Kidney (tissue), 22 donors: ENCODE measurements at places on chromosomes 7 and 10. TPM values are rescaled to one million over a fixed set of nuclear protein-coding genes. Genes with fewer than 3 reads are reported as not detected.
A peak's percentile ranks its signal among the peaks of the same experiment; 100 is the strongest.

CBLL1 gene
- total RNA-seq: 22.4 TPM

DNA sequence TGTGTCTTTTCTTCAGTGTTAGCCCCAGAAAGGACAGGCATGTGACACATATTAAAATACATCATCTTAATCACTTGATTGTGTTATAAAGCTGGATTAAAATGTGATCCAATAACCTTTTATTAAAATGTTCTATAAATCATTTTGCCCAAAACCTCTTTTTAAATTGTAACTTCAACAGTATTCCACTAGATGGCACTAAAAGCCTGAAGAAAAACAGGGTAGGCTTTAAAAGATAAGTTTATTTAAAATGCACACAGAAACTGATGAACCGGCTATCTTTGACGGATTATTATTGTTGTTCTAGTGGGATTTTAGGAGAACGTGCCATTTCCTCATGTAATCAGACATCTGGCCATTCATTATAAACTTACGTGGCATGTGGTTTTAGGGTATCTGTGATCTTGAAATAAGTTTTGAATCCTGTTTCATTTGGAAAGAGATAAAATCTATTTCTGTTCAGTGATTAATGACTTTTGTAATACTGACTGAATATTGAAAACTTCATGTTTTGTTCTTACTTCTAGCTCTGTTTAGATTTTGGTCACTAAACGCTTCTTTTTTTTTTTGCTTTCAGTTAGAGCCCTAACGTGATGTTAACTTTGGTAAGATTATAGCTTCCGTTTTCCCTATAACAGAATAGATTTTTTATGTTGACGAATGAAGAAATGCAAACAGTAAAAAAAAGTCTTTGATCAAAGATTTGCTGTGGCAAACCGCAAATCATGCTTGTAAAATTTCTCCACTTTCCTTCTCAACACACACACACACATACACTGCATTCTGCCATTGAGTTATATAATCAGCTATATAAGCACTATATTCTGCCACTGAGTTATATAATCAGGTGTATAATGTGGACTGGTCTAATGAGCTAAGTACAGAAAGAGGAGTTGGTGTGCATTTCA is 13.6 kb downstream of the VPS50 start:
- H3K27me3 ChIP-seq: no peaks in the 10 kb centered on the region
- H3K4me3 ChIP-seq: no peak overlapping the region
- H3K27ac ChIP-seq: no peak overlapping the region
- DNase-seq: peak; percentile 36
- no peaks in the 10 kb centered on the region for H3K4me1 ChIP-seq
- no peaks in the 10 kb centered on the region for H3K36me3 ChIP-seq

DNA sequence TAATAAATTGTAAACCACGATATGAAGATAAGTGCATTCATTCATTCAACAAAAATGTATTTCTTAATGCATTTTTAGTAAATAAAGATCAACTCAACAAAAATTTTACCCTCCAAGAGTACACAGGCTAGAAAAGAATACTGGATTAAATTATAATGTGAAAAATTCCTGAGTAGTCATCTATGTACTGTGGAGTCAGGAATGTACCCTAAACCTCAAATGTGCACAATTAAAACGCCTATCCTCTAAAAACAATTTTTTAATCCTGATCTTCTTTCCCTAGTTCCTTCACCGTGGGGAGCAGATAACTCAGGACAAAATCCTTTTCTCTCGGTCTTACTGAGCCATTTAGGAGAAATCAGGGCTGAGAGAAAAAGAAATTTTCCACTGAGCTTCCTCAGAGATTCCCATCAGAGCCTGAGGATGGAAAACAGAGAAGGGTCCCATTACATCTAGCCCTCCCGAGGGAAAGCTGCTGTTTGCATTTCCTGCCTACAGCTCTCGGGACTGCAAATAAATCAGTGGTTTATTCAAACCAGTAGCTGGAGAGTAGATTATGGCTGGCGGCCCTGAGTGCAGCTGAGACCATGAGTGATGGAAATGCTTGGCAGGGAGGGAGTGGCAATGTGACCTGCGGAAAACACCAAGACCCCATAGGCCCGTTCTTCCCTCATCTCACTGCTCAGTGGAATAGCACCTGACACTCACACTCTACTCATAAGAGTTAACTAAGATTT is 7.4 kb downstream of the TAS2R40 start:
- no peaks in the 10 kb centered on the region for H3K36me3 ChIP-seq
- H3K27me3 ChIP-seq: no peaks in the 10 kb centered on the region
- H3K4me3 ChIP-seq: no peak overlapping the region
- no peaks in the 10 kb centered on the region for H3K4me1 ChIP-seq
- DNase-seq: peak; percentile 55

PAX4 gene
- total RNA-seq: not detected

BAIAP2L1 gene
- 18.8 TPM for total RNA-seq

TAS2R41 gene
- not detected for total RNA-seq

DNA sequence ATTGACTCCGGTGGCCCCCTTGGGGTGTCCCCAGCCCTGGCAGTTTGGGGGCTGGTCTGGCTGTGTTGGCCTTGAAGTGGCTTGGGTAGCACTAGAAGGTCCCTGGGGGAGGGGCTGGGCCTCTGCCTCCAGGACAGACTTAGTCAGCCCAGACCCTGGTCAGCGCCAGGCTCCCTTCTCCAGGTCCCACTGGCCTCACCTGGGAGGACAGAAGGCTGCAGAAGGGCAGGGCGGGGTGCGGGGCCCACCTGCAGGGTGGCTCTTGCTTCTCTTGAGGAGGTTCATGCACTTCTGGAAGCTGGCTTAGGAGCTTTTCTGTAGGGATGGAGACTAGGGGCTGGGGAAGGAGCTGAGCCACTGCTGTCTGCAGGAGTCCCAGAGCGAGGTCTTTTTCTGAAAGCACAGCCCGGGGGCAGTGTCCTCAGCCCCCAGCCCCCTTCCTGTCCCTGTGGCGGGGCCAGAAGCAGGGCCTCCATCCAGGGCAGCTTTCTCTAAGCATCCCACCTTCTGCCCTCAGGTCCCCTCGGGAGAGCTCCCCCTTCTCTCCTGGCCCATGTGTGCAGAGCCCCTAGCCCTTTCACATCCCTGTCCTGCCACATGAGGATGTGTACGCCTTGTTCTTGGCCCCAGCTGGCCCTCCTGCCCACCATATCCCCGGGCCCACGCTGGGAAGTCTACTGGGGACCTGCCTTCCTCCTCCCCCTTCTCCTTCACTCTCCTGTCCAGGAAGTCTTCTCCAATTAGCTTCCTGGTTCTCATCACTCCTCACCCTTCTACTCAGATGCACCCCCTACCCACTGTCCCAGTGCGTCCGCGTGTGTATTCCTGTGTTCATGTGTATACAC is 11.0 kb downstream of the TBATA start:
- H3K36me3 ChIP-seq: no peaks in the 10 kb centered on the region
- H3K4me3 ChIP-seq: no peak overlapping the region
- H3K4me1 ChIP-seq: peaks cover 15% of the 10 kb centered on the region
- DNase-seq: peak; percentile 65
- no peaks in the 10 kb centered on the region for H3K27me3 ChIP-seq

DNA sequence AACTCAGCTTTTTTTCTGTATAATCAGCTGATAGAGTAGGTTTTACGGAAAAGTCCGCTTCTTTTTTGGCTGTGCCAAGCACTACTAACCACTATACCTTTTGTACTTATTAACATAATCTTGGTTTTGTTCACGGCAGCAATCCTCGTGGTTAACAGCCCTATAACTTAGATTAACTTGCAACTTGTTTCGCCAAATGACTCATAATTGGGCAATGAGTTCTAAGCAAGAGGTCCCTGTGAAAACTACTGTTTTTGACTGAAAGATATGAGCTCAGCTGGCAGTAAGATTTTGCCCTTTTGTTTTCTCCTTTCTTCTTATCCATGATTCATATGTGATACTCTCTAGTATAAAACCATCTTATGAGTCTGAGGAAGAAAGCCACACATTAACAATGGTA is 345.0 kb upstream of the PCDH15 start:
- no peaks in the 10 kb centered on the region for H3K27me3 ChIP-seq
- H3K36me3 ChIP-seq: no peaks in the 10 kb centered on the region
- DNase-seq: no peak
- no peaks in the 10 kb centered on the region for H3K4me1 ChIP-seq
- no peak overlapping the region for H3K27ac ChIP-seq

UPK3B gene
- total RNA-seq: 1.9 TPM

- no peak for DNase-seq
- H3K27me3 ChIP-seq: no peaks in the 10 kb centered on the region
- H3K4me3 ChIP-seq: no peak overlapping the region
These were observed 54.2 kb downstream of the FOXP2 start for GRCh38 chr7:114468844-114469243.

PRSS37 gene
- not detected for total RNA-seq

- no peak overlapping the region for H3K4me3 ChIP-seq
- no peak overlapping the region for H3K27ac ChIP-seq
- H3K4me1 ChIP-seq: no peaks in the 10 kb centered on the region
These were observed 378.4 kb upstream of the SEMA3D start for GRCh38 chr7:85565276-85565675.

DNA sequence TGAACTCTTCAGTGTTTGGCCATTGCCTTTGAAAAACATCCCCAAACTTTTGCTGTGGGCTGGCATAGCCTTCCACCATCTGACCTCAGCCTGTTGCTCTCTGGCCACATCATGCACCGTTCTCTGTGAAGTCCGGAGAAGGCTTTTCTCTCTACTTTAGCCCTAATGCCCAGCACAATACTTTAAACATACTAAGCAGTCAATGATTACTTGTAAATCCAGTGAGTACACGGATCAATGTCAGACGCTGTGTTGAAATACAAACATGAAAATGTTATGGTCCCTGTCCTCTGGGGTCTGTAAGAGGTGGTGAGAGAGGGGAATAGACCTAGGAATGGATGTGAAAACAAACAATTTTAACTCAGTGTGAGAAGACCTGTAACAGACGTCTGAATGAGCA is 297.9 kb downstream of the PLXDC2 start:
- no peaks in the 10 kb centered on the region for H3K4me1 ChIP-seq
- H3K36me3 ChIP-seq: no peaks in the 10 kb centered on the region
- DNase-seq: no peak
- no peaks in the 10 kb centered on the region for H3K27me3 ChIP-seq
- H3K4me3 ChIP-seq: no peak overlapping the region

COX19 gene
- total RNA-seq: 14.7 TPM

GRCh38 chr10:77163670-77164348 is 473.8 kb downstream of the KCNMA1 start:
- H3K36me3 ChIP-seq: no peaks in the 10 kb centered on the region
- H3K4me3 ChIP-seq: no peak overlapping the region
- H3K4me1 ChIP-seq: peaks cover 2% of the 10 kb centered on the region
- DNase-seq: no peak
- no peaks in the 10 kb centered on the region for H3K27me3 ChIP-seq
- no peak overlapping the region for H3K27ac ChIP-seq

BAMBI gene
- 19.5 TPM for total RNA-seq

DNA sequence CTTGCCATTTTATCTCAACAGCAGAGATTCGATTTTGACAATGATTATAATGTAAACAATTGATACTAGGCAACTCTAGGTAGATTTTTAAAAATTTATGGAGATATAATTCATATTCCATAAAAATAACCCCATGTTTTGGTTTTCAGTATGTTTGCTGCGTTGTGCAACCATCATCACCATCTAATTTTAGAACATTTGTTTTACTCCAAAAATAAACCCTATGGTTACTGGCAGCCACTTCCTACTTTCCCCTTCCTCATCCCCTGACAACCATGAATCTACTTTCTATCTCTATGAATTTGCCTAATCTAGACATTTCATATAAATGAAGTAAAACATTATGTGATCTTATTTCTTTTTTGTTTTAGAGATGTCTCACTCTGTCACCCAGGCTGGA is 401.9 kb downstream of the THSD7A start:
- H3K4me1 ChIP-seq: no peaks in the 10 kb centered on the region
- H3K4me3 ChIP-seq: no peak overlapping the region
- no peaks in the 10 kb centered on the region for H3K27me3 ChIP-seq
- peaks cover 2% of the 10 kb centered on the region for H3K36me3 ChIP-seq
- DNase-seq: no peak
- no peak overlapping the region for H3K27ac ChIP-seq

- no peaks in the 10 kb centered on the region for H3K27me3 ChIP-seq
- DNase-seq: no peak
- peaks cover 24% of the 10 kb centered on the region for H3K4me1 ChIP-seq
These were observed 3.8 kb downstream of the ZYX start for GRCh38 chr7:143384661-143385631.

GRCh38 chr7:105934572-105935185 is 28.4 kb upstream of the CDHR3 start:
- no peaks in the 10 kb centered on the region for H3K36me3 ChIP-seq
- H3K27ac ChIP-seq: no peak overlapping the region
- H3K4me1 ChIP-seq: peaks cover 2% of the 10 kb centered on the region
- no peak overlapping the region for H3K4me3 ChIP-seq
- no peak for DNase-seq
- H3K27me3 ChIP-seq: no peaks in the 10 kb centered on the region

SORCS1 gene
- 0.76 TPM for total RNA-seq

JMJD1C gene
- 92.9 TPM for total RNA-seq

DNA sequence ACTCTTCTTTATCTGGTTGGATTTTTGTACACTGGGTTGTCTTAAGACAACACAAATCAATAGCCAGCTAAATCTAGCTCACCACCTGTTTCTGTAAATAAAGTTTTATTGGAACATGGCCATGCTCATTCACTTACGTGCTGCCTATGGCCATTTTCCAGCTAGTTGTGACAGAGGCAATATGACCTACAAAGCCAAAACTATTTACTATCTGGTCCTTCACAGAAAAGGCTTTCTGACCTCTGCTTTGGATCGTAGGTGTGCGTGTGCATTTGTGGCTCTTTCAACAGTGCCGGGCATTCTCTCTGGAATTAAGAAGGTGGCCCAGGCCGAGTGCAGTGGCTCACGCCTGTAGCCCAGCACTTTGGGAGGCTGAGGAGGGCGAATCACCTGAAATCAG is 45.5 kb downstream of the NRAP start:
- H3K4me3 ChIP-seq: no peak overlapping the region
- no peaks in the 10 kb centered on the region for H3K36me3 ChIP-seq
- no peak overlapping the region for H3K27ac ChIP-seq
- H3K27me3 ChIP-seq: no peaks in the 10 kb centered on the region
- DNase-seq: no peak
- no peaks in the 10 kb centered on the region for H3K4me1 ChIP-seq
